ENCODE measurements at places on chromosomes 4 and X.

- DNase-seq: no peak
These were observed 106.6 kb downstream of the TBC1D19 start for GRCh38 chr4:26690506-26690905.

DNA sequence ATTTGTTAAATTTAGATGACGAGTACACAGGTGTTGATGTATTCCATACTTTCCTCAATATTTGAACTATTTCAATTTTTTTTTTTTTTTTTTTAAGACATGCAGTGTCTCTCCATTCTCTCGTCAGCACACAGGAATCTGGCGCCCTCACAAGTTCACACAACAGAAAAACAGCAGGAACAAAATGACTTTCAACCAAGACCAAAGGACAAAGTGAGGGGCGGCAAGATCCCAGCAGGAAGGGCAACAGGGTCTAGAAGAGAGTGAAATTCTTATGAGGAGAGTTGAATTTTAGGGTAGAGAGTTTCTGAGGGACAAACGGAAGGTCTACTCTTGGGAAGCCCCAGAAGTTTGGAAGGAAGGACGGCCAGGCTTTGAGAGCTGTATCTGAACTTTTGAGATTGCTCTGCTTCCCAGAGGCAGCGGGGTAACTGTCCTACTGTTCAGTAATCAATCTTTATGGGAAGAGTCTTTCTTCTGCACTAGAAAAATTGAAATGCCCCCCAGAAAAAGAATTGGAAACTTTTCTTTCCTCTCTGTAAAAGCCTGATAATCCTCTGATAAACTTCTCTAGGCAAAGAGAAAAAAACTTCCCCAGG, 760.2 kb downstream of the RAB28 start:
- no peak for DNase-seq

GRCh38 chrX:93538575-93538974, 134.8 kb downstream of the NAP1L3 start:
- peak; percentile 3 for DNase-seq

DNA sequence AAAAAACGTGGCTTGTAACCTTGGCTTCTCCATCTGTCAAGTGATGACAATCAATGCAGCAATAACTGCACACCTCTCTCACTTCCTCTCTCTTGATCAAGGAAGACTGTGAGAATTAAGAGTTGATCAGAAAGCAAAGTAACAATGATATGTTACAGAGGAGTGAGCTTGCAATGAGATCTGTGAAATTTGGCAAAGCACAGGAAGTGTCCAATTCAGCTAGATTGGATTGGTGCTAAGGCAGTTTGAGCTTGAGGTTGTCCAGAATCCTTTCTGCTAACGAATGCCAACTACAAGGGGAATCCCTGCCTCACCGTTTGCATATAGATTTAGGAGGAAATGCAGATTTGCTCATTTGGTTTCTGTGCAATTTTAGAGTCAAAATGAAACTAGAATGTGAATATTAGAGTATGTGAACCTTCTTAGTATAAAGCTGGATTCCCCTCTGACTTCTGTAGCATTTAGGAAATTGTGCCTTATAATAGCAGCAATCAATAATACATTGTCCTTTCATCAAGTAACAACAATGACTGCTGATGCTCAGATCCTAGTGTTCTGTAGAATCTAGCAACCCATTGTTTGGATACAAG, 346.4 kb downstream of the PTTG2 start:
- DNase-seq: no peak

DNA sequence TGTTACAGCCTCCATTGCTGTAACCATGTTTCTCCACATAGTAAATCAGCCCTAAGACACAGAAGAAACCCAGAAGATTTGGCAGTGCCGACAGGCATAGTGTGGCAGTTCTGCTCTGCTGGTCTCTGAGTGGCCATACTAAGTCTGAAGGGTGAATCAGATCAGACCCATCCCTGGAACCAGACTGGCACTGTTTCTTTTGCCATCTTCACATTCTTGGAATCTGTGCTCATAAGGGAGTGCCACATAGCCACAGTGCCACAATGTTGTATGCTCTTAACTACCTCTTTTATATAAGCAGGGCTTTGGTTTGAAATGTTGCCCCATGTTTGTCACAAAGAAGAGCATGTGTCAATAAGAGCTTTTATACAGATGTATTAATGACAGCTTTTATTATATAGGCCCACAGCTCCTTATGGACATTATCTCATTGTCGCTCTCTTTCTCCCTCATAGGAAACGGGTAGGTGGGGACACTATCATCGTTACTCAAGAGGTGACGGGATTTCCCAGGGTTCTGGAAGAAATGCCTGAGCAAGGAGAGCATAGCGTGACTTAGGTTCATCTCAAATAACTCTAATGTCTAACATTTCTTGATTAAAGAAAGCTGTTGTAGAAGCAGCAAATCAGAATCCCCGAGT, 128.2 kb downstream of the CBR4 start:
- no peak for DNase-seq

GRCh38 chrX:153719701-153720100, 4.5 kb downstream of the BCAP31 start:
- no peak for DNase-seq

DNA sequence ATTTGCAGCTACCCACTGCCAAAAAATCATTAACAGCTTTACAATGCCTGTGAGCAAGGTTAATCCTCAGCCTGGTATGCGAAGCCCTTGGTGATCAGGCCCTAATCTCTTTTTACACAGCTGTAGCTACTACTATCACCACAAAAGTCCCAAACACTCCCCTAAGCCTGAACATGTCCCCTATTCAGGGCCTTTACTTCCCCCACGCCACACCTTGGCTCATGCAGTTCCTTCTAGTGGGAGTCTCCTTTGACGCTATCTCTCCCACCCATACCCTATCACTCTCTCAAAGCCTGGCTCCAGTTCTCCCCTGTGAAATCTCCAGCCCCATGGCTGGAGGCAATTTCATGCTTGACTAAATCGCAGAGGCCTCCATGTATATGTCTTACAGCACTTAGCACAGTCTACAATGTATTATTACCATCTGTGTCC, 90.6 kb upstream of the CBR4 start:
- no peak for DNase-seq

- DNase-seq: no peak
These were observed 109.6 kb downstream of the ANXA3 start for GRCh38 chr4:78661086-78661690.

- DNase-seq: no peak
These were observed 158.1 kb upstream of the ANXA10 start for GRCh38 chr4:167934216-167934615.

DNA sequence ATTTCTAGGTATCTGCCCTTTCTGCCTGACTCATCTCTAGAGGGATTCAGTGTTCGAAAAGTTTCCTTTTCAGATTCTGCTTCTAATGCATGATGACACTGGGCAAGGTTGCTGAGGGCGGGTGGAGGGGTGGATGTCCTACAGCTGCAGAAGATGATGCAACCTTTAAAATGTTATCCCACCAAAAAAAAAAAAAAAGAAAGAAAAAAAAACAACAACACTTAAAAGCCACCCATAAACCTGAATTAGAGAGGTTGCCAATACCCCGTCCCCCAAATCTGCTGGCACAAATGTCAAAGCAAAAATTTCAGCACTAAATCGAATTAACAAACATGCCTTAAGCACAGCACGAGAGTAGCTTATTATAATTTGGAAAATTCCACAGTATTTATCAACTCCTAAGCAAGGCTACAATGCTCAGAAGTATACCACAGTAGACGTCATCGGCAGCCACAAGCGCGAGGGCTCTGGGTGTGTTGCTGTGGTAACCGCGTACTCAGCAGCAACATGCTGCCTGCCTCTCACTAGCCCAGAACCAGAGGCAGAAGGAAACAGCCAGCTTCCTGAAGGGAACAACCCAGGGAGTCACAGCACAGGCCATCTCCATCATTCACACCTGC, 167.5 kb upstream of the MAP3K15 start:
- DNase-seq: no peak

DNA sequence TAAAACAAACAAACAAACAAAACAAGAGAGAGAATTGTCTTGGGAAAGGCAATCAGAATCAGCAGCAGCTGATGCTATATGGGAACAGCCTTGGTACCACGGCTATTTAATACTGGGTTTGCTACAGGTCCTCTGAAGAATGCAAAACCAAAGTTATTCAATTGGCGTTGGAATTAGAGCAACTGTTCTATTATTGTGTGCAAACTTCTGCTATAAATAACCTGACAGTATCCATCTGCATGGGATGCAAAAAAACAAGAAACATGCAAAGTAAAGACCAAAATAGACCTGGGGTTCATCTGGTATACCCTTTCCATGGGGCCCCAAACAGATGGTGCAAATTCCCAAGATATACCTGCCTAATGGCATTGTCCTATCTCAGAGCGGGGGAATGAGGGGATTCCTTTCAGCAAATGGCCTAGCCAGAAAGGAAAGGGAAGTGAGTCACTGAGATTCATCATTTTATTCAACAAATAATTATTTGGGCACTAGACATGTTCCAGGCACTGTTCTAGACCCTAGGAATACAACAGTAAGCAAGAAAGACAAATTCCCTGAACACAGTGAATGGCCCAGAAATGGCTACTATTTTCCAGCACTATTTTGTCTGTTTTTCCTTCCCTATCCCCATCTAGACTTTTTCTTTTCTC, 268.9 kb downstream of the FBXW7 start:
- no peak for DNase-seq

DNA sequence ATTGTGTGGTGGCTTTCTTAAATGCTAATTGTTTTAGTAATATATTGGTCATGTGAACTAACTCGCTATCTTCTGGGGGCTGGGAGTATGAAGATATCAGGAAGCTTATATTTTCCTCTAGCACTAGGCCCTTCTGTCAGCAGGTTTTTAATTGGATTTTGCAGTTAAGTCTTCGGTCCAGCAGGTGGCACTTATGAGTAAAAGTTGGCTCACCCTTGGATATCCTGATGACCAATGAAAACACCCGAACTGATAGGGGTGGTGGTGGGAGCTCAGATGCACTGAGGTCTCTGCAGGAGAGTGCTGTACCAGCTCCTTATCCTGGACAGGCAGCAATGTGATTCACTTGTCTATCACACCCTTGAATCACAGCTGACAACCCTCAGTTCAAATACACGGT, 1365.8 kb upstream of the DIAPH2 start:
- DNase-seq: no peak

GRCh38 chr4:52748432-52748831, 2.8 kb downstream of the ERVMER34-1 start:
- DNase-seq: no peak

GRCh38 chr4:141909541-141909940, 273.2 kb downstream of the IL15 start:
- no peak for DNase-seq

DNA sequence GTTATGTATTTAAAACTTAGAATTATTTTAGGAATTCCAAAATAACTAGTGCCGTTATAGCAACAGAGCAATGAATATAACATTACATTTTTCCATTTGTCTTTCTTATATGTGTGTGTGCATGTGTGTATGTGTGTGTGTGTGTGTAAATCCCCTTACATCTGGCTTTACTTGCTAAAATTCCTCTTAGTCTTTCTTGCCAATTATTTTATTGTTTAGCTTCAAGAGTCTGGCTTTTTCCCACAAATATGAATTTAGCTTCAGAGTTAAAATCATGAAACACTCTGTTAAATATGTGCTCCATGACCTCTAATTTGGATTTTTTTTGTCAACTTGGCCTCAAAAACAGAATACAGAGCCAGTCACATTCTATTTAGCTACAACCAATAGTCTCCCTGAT, 18.9 kb downstream of the FGF13 start:
- DNase-seq: no peak

GRCh38 chr4:169164669-169165415, 105.9 kb downstream of the SH3RF1 start:
- DNase-seq: no peak

GRCh38 chr4:166290426-166290825, 417.4 kb downstream of the TLL1 start:
- DNase-seq: no peak

DNA sequence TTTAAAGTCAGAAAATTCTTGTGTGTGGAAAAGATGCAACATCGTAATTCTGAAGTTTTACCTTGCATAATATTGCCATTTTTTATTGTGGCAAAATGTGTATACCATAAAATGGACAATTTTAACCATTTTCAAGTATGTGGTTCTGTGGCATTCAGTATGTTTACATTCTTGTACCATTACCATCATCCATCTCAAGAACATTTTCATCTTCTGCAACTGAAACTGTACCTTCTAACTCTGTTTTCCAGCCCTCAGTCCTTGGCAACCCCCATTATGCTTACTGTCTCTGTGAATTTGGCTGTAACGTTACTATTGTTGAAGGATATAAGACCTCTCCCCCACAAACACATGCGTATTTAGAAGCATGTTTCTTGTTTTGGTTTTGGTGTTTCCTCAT, 123.2 kb downstream of the BMPR1B start:
- DNase-seq: no peak

- no peak for DNase-seq
These were observed 179.2 kb downstream of the IL1RAPL2 start for GRCh38 chrX:104745152-104745551.

- DNase-seq: no peak
These were observed 36.4 kb upstream of the HPRT1 start for GRCh38 chrX:134423606-134424005.

GRCh38 chr4:169189372-169189771, 81.4 kb downstream of the SH3RF1 start:
- DNase-seq: no peak

GRCh38 chr4:27678027-27678426, 817.4 kb downstream of the STIM2 start:
- DNase-seq: no peak

- DNase-seq: no peak
These were observed 15.2 kb upstream of the CNOT6L start for GRCh38 chr4:77834403-77834802.

DNA sequence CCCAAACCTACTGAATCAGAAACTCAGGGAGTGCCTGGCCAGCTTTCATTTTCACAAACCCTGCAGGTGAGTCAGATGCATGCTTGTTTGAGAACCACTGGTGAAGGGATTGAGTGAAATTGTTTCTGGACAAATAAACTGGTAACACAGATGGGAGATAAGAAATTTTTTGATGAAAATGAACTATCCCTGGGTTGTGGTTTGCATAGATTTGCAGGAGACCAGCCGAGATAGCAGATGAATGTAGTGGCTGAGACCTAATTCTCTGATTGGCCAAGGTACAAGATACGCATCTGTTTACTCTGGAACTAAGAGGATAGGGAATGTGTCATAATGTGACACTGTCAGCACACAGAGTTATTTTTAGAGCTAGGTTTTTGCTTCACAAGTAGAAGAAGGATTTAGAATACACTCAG, 117.8 kb upstream of the NOCT start:
- no peak for DNase-seq

GRCh38 chr4:20358110-20358509, 106.4 kb downstream of the SLIT2 start:
- no peak for DNase-seq

GRCh38 chrX:9285342-9285771, 179.5 kb upstream of the TBL1X start:
- DNase-seq: no peak

GRCh38 chr4:22237846-22238494, 277.9 kb downstream of the ADGRA3 start:
- DNase-seq: no peak

- no peak for DNase-seq
These were observed 21.6 kb downstream of the CD38 start for GRCh38 chr4:15799701-15800100.

GRCh38 chrX:97907791-97908190, 1024.1 kb downstream of the RPA4 start:
- DNase-seq: no peak
